Spleen (tissue), 13 donors: ENCODE measurements at places on chromosomes 6 and 20. TPM values are rescaled to one million over a fixed set of nuclear protein-coding genes. Genes with fewer than 3 reads are reported as not detected.

DNA sequence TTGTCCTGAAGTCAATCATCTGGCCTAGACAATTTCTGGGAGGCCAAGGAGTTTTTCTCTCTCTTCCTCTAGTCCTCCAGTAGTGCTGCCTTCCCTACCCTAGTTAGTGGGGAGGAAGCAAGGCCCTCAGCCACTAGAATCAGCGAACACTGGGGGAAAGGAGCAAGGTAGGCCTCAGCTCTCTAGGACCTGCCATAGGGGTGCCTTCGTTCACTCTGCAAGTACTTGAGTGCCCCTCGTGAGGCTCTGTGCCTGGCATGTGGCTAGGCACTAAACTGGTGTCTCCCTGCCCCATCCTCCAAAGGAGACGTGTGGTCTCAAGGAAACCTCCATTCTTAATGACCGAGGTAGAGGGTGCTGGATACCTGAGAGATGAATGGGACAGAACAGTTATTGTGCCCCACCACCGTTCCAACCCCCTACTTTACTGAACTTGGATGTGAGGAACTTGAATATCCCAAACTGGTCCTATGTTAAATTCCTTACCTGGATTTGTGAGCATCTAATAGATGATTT is 1.1 kb downstream of the DEF6 start:
- DNase-seq, result no peak

OPN5 gene
- total RNA-seq, result not detected

FBXO5 gene
- total RNA-seq, result 7.8 TPM

ERVFRD-1 gene
- total RNA-seq, result 0.17 TPM

GFRAL gene
- total RNA-seq, result not detected

DNA sequence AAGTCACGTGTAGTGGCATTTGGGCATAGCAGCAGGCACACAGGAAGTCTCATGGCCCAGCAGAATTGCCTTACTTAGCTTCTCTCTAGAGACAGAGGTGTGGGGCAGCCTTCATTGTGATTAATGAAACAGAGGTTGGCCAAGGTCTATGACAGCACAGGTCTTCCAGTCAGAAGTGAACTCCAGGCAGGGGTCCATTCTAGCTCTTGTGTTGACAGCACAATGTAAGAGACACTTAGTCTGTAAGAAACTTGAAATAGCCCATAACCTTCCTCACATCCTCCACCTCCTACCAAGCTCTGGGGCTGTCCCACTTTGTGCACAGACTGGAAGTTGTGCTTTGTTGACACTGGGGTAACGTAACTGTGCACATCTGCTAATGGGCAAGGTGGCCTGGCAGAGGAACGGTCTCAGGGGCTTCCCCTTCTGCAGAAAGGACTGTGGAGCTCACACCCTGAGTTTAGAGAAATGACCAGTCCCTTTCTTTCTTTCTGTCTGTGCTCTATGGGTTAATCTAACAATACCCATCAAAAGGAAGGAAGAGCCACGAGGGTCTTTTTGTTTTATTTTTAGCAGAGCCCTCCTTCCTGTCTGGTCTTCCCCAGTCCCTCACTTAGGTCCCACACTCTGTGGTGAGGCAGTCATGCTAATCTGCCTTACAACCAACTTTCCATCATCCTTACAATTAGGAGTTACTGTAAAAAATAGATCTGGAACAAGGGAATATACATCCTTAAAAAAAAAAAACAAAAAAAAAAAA is 35.6 kb upstream of the TAGAP start:
- DNase-seq, result no peak
